ENCODE measurements at places on chromosomes 3 and 15.

GRCh38 chr15:91882858-91883586 is 29.5 kb downstream of the SLCO3A1 start:
- DNase-seq: no peak

DNA sequence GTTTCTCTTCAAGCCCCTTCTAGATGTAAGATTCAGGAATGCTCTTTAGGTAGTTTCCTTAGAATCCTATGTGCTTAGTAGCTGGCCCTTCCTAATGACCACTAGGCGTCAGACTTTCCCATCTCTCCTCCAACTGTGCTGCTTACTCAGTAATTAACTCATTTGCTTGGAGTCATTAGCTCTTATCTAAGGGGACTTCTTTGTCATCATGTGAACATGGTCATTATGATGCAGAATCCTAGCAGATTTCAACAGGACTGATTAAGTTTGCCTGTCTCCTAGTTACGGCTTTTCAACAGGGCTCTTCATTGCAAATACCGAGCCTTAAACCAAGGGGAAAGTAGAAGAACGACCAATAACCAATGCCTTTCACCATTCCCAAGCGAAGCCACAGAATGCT is 46.4 kb downstream of the GJD2 start:
- DNase-seq: peak; percentile 79

GRCh38 chr15:79339588-79340314 is 28.8 kb downstream of the TMED3 start:
- peak; percentile 83 for DNase-seq

DNA sequence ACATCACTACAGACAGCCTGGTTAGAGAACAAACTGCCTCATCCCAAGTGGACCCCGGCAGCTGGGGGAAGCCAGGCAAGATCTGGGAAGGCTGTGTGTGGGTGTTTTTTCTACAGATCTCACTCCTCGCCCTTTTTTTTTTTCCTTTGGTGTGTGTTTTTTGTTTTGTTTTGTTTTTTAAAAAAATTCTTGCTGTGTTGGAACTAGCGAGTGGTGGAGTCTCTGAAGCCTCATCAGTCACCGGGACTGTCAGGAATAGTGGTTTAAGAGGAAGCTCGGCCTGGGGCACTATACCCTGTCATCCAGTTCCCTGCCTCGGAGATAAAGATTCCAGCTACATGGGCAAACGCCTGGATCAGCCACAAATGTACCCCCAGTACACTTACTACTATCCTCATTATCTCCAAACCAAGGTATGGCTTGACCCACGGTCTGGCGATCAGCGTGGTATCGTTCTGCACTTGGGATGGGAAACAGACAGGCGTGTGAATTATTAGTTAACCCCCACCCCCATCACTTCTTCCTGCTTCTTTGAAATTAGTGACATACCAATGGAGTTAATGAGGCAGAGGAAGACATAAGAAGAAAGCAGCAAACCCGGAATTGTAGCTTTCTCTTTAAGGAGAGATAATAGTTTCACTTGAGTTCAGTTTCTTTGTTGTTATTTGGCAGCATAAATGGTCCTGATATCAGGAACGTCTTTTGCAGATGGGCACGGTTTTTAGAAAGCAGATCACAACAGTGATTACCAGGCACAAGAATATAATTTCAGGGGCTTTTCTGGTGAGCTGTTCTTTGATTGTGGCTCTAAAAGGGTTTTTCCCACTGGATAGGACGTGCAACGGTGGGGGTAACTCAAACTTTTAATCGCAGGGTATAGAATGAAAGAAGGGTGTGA is 722 bp downstream of the RBMS3 start:
- no peak for DNase-seq

GRCh38 chr15:87300146-87300545 is 956.4 kb downstream of the NTRK3 start:
- no peak for DNase-seq
